T-helper 22 cell (primary cell): ENCODE measurements at places on chromosomes 3 and 15.

- no peak for DNase-seq
Measured at GRCh38 chr3:128082546-128082945, 30.3 kb downstream of the SEC61A1 start.

DNA sequence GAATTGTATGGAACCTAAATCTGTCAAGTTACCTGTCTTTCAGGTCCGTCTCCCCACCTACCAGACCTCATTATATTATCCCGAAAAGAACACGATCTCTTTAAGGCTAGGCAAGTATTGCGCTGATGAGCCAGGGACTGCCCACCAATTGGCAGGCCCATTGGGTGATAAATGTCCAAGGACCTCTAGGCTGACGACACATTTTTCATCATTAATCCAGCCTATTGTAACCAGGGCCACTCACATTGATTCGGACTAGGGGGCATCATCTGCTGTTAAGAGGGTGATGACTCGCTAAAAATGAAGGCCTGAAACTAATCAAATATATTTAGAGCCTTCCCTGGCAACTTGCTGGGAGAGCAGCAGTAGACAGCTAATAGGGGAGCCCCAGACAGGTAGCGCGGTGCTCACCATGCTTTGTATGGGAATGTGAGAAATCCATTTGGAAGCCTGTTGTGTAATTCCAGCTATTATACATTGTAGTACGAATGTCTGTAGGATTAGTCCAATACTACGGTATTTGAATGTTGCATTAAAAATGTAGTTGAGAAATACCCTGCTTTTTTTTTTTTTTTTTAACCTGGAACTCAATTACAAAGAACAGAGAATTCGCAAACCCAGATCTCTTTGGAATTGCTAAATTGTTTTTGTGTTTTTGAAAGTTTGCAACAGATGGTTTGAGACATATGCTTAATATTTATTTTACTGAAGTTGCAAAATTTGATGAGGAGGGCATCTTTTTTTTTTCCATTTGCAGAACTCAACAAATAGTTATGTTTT lies 156.1 kb downstream of the ROBO2 start:
- DNase-seq, result no peak

DNA sequence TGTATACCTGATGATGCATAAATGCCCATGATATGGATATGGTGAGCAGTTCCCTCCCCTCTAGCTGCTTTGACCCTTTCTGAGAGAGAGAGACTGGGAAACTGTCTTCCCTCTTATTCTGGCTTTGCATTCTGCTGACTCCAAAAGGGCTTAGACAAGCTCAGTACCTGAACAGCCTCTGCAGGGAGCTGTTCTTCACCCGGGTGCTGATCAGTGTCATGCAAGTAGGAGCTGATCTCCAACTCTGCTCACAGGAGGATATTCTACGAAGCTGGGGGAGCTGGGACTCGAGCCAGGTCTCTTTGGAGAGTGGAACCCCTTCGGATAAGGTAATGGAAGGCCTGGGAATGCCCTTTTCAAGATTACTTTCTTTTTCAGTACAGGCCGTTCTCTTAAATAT lies 237.1 kb downstream of the RYR3 start:
- no peak for DNase-seq

DNA sequence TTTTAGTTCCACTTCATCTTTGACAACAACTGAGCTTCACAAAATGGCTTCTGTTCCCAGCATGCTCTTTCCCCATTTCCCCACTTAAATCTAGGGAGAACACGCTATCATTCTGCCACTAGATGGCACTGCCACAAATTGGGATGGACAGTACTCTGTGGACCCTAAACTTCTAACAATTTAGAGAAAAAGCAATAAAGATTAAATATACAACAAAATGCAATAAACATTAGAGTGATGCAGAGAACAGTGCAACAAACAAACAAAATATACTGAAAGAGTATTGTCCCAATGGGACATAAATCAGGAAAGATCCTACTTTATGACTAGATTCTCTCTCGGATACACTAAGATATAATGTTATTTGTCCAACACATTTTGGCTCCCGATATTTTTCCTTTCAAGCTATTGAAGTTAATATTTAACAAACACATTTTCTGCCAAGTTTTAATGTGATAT lies 169.7 kb upstream of the TMCO5A start:
- DNase-seq, result no peak

DNA sequence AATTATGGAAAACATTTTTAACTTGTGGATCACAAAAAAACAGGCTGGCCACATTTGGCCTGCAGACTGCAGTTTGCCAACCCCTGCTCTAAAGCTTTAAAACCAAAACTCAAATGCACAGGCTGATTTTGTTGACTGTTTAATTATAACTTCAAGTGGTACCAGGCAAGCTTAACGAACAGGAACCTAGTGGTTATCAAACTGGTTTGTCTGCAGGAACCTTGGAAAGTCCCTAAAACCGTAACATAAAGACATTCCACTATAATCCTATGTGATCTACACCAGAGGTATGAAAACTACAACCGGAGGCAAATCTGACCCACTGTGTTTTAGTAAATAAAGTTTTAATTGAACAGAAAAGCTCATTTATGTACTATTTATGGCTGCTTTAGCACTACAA lies 52.4 kb downstream of the TBL1XR1 start:
- DNase-seq, result no peak
